ENCODE measurements at places on chromosomes 11 and 22. TPM values are rescaled to one million over a fixed set of nuclear protein-coding genes. Genes with fewer than 3 reads are reported as not detected.

DNA sequence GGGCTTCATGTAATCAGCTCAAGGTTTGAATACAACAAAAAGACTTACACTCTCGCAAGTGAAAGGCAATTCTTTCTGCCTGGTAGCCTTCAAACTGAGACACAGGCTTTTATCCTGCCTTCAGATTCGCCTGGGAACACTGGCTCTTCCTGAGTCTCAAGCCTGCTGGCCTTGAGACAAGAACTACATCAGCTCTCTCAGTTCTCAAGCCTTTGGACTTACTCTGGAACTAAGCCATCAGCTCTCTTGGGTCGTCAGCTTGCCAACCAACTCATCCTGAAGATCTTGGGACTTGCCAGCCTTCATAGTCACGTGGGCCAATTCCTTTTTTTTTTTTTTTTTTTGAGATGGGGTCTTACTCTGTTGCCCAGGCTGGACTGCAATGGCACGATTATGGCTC lies 35.7 kb upstream of the LRRC10B start:
- no peak for DNase-seq

Gene GLB1L3
- not detected for total RNA-seq

- DNase-seq, result no peak
These were observed 6.7 kb upstream of the SEPTIN5 start for GRCh38 chr22:19707347-19708290.

DNA sequence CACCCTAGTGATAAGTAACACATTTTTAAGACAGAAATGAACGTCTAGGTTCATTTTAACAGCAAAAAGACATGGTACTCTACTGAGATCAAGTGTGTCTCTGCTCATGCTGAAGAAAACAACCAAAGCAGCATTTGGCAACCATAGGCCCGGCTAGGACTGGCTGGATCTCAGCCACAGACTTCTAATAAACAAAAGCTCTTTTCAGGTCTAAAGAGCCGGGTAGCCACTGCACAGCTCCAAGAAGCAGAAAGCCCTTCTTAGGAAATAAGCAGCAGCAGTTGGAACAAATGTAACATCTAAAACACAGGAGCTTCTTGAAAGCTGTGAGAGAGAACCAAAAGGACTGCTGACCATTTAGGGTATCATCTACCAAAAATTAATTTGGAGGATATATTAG lies 37.6 kb downstream of the PITPNB start:
- DNase-seq, result no peak

Gene ENTHD1
- not detected for total RNA-seq

DNA sequence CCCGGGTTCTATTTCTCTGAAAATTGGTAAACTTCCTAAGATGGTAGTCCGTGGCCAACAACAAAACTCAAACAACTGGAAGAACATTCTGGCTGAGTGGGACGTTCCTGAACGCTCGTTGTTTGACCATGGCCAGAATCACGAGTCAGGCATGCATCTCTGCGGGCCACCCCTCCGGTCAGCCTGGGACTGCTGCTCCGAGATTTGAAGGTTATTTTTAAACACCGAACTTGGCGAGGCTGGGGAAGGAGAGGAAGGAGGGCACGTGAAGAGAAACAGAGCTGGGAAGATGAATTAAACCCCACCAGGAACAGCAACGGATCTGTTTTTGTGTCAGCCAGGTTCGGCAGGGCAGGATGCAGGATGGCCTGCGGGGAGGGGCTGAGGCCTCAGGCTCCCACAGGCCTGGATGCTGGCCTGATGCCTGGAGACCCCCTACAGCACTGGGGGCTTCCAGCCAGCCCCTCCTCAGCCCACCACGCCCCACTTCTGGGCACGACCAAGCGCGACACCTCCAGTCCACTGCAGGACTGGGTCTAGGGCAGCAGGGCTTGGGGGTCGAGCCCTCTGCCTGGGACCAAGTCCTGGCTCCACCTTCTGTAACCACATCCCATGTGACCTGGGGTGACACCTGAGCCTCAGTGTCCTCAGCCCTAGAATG lies 5.1 kb downstream of the SHISAL1 start:
- no peak for DNase-seq

Gene SPA17
- 4.0 TPM for total RNA-seq

DNA sequence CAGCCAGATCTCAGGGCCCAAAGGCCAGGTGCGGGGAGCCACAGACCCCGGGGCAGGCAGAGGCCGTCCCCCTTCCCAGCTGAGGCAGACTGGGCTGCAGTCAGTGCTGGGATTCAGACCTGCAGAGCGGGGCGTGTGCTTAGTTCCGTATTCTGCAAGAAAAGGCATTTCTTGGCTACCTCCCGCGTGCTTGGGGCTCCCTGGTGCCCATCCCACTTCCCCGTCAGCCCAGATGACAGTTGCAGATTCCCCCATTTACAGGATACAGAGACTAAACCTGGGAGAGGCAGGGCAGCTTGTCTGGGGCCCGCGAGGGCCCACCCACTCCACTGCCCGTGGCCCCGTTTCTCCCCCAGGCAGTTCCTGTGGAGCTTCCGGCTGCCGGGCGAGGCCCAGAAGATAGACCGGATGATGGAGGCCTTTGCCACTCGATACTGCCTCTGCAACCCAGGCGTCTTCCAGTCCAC lies 18.3 kb downstream of the CYTH4 start:
- DNase-seq, result no peak

- DNase-seq, result no peak
These were observed 8.6 kb upstream of the KCTD14 start for GRCh38 chr11:78031629-78032028.

GRCh38 chr11:10798330-10798928 lies 10.3 kb downstream of the EIF4G2 start:
- DNase-seq, result no peak

GRCh38 chr22:47561766-47562165 lies 799.3 kb downstream of the TBC1D22A start:
- DNase-seq, result no peak

Gene RIMBP3B
- 0.06 TPM for total RNA-seq

Gene LRRC32
- total RNA-seq, result 136 TPM

- DNase-seq, result no peak
These were observed 107.4 kb downstream of the SIK3 start for GRCh38 chr11:116990811-116991210.

- DNase-seq, result no peak
These were observed 6.0 kb downstream of the PDXP start for GRCh38 chr22:37664249-37665101.

DNA sequence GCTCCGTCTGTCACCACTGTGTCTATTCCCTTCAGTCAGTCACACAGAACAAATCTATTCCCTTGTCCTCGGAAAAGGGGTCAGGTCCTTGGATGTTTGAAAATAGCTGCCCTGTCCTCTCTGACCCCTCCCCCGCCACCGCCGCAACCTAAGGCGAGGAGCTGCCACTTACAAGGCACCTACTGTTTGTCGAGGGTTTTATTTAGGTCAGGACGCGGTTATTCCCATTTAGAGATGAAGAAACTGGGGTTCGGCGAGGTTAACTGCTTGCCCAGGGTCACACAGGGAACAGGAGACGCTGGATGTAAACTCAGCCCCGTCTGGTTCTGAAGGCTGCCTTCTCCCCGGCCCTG lies 1468.1 kb downstream of the BRD1 start:
- no peak for DNase-seq

Gene OR11H1
- not detected for total RNA-seq

Gene GRM5
- total RNA-seq, result 0.22 TPM

GRCh38 chr11:65459552-65459951 lies 37.0 kb downstream of the NEAT1 start:
- DNase-seq, result no peak

Gene BTG4
- not detected for total RNA-seq

- DNase-seq, result no peak
These were observed 54.2 kb downstream of the NAV2 start for GRCh38 chr11:19766810-19767209.

Data from mesenteric fat pad (tissue), 1 donor.